ENCODE measurements at places on chromosomes 4 and X. TPM values are rescaled to one million over a fixed set of nuclear protein-coding genes. Genes with fewer than 3 reads are reported as not detected.

DMP1 gene
- polyA plus RNA-seq = 0.09 TPM

CXCL10 gene
- polyA plus RNA-seq = 3.9 TPM

STBD1 gene
- polyA plus RNA-seq = 1.6 TPM

QDPR gene
- 46.1 TPM for polyA plus RNA-seq

C4orf50 gene
- 0.01 TPM for polyA plus RNA-seq

- DNase-seq = peak; percentile 7
These were observed 27.0 kb downstream of the MAGEE1 start for GRCh38 chrX:76454456-76454927.

GRCh38 chrX:12581546-12581945, 209.7 kb upstream of the PRPS2 start:
- no peak for DNase-seq
